ENCODE measurements at places on chromosomes 11 and 22.

- no peak for DNase-seq
These were observed 44.7 kb upstream of the SHISAL1 start for GRCh38 chr22:44357296-44357965.

GRCh38 chr11:36280531-36280930 lies 8.7 kb downstream of the COMMD9 start:
- DNase-seq, result no peak

GRCh38 chr11:84322211-84322610 lies 1036.0 kb upstream of the CCDC90B start:
- no peak for DNase-seq

GRCh38 chr11:120391292-120391691 lies 55.1 kb downstream of the ARHGEF12 start:
- no peak for DNase-seq

- DNase-seq, result no peak
These were observed 63.7 kb downstream of the PPFIBP2 start for GRCh38 chr11:7577291-7578190.

DNA sequence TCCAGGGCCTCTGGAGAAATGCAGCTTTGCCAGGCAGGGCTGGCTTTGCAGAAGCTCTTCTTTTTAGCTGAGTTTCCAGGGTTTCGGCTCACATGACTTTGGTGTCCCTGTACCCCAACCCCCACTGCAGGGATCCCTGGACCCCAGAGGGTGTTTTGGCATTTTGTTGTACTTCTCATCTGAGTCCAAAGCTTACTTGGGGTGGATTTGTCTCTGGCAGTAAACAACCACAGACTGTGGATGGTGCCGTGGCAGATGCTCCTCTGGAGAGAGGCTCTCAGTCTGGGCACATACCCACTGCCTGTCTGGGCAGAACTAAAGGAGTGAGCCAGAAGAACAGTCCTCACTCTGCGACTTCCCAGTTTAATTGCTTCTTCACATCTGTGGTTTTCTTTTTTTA lies 49.6 kb downstream of the COMMD9 start:
- DNase-seq, result no peak

DNA sequence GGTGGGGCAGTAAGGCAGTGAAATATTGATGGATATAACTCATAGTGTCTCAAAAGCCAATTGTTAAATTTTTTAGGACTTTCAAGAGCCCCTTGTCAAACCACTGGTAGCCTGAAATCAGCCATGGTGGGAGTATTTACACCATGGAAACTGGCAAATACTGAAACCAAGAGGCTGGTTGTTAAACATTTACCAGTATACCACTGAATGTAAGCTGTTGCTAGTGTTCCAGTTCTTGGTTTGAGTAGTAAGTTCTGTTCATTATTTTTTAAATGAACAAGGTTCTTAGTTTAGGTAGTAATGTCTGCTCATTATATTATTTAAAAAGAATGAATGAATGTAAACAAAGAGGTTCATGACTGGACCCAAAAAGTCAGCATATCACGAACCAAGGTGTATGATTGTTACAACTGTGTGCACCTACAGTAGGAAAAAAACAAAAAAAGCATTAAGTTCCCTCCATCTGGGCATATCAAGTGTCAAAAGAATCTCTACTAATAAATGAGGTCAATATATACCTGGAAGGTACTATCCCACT lies 4.5 kb upstream of the EIF3F start:
- no peak for DNase-seq

DNA sequence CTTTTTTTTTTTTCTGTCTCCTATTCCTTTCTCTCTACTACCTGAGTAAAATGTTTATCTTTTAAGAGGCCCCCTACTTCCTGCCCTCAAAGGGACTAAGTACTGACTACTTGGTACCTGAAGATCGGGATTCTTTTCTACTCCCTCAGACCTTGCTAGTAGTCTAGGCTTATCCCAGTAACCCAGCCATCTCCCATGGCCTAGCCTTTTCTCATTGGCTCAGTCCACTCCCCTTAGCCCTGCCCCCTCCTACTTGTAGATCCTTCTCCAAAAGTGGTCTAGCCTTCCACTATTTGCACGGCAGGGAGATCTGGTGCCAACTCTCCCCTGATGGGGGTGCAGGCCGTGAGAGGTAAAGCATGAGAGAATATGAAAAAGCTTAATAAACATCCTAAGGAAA lies 133.7 kb downstream of the RCN1 start:
- DNase-seq, result no peak

DNA sequence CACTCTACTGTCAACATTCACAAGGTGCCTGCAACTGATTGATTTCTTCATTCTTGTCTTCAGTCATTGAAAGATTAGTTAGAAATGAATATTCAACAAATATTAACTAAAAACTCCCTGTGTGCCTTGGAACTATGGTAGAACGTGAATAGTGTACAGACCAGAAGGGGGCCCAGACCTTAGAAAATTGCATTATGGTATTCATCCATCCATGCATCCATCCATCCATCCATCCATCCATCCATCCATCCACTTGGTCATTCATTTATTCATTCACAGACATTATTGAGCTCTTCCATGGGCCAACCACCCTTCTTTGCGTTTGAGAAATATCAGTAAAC lies 10.2 kb upstream of the ACCSL start:
- no peak for DNase-seq

- DNase-seq, result no peak
These were observed 1.9 kb downstream of the KCNQ1OT1 start for GRCh38 chr11:2697866-2698265.

All from activated naive CD8-positive, alpha-beta T cell treated with anti-CD3 and anti-CD28 coated beads for 36 hours (primary cell).